ENCODE measurements at places on chromosomes 1 and 21.

GRCh38 chr1:173444757-173445156, 32.4 kb upstream of the PRDX6 start:
- no peak for DNase-seq

- DNase-seq: no peak
Measured at GRCh38 chr21:42025376-42026081, 15.4 kb upstream of the ZBTB21 start.

DNA sequence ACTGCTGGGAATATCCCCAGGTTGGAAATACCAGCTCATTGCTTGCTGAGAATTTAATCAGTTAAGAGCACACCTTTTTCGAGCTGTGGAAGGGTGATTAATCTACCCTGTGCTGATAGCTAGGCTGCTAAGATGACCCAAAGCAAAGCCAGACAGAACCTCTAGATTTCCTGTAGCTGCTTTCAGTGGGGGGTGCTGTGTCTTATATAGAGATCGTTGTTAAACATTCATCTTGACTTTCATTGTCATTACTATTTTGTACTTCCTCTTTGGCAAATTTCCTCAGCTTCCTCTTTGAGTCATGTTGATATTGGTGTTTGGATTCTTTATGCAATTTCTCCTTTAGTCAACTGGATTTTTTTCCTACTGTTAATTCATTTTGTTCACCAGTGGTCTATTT, 155.3 kb downstream of the DISC1 start:
- DNase-seq: no peak

GRCh38 chr1:203913073-203913521, 51.7 kb downstream of the SNRPE start:
- no peak for DNase-seq
